CD4-positive, alpha-beta T cell treated with Interleukin-4 for 1 hour (primary cell): ENCODE measurements at places on chromosomes 12 and 14.

- DNase-seq: no peak
Observed at GRCh38 chr12:77429426-77429825, 364.1 kb upstream of the E2F7 start.

DNA sequence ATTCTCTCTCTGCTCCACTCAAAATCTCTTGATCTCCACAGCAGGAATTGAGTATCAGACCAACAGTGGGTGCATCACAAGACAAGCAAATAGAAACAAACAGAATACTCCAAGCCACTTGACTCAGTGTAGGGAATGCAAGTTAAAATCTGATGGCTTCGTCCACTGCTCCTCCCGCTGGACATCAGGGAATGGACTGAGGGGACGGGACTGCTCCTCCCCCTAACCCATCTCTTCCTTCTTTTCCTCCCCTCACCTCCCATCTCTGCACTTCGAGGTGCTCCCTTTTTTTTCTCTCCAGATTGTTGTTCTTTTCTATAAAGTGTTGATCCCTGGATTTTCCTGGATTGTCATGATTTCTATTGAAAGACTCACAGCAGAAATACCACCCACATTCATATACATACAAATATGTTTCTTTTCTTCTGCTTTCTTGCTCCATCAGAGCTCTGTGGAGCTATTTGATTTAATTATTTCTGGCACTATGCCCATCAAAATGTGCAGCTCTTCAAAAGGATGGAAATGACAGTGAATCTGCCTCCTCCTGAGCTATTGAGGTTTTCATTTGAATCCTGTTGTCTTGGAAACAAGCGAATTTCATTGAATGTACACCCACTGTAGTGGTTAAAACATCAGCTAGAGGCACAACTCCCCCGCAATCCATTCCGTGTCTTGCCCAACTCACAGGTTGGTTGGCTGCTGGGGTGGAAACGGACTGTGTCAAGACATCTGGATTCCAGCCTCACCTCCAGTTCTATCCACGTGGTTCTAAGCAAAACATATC is 199.7 kb downstream of the SPTSSA start:
- no peak for DNase-seq

DNA sequence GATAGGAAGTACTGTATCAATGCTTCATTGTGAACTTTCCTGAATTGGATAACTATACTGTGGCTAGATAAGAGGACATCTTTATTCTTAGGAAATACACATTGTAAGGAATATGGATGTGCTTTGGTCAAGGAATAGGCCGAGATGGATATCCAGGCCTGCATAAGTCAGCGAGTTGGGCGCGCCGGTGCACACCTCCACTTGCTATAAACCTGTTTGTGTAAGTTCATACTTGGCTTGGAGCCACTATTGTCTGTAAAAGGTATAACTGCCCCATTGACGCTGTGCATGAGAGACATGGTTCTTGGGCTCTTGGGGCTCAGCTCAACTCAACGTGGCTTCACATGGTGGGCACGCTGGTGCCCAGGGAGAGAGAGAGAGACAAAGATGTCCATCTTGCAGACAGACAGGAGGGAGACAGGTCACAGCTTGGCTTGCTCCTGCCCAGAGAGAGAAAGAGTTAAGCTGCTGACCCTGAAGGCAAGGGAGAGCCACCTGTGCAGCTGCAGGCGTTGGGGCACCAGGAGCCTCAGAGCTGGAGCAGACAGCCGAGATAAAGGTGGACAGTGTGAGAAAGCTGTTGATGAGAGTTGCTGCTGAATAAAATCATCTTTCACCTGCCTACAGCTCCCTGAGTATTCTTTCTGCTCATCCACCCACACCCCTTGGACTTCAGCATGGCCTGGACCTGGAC is 34.1 kb upstream of the COCH start:
- no peak for DNase-seq

GRCh38 chr12:2166696-2167095 is 113.9 kb downstream of the CACNA1C start:
- DNase-seq: no peak

DNA sequence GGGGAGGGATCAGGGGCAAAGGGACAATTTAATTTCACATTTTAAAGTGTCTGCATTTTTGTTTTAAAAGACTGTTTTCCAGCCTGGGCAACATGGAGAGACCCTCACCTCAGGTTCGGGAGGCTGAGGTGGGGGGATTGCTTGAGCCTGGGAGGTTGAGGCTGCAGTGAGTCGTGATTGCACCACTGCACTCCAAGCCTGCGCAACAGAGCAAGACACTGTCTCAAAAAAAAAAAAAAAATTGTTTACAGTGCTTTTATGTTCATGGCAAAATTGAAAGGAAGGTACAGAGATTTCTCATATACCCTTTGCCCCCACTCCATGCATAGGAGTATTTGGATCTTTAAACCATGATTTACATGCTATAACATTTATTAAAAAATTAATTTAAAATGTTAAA is 16.4 kb upstream of the HVCN1 start:
- no peak for DNase-seq
